ENCODE measurements at places on chromosomes 6 and 20.

DNA sequence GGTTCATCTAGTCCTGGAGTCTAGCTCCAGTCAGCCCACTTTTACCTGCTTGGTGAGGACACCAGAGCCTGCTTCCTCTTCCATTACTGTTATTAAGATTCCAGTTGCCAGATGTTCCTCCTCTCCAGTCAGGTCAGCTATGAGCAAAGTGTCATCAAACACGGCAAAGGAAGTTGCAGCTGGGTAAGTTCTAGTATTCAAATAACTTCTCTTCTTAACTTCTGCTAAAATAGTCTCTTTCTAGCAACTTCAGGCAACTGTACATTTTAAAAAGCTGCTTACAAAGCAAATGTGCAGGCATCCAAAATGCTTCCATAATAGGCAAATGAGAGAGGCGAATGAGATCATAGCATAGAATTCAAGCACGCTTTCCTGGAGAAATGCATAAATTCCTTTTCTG is 18.4 kb upstream of the MRPS18A start:
- DNase-seq: no peak

DNA sequence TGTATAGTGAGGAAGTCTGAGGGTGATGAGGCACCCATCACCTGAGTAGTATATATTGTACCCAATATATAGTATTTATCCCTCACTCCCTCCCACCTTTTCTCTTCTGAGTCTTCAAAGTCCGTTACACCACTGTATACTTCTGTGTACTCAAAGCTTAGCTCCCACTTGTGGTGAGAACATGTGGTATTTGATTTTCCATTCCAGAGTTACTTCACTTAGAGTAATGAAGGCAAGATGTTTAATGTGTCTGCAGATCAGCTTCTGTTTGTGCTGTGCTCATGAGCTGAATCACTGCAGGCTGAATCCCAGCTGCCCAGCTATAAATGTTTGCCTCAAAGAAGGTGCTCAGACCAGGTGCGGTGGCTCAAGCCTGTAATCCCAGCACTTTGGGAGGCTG is 139.3 kb upstream of the FOXA2 start:
- no peak for DNase-seq

DNA sequence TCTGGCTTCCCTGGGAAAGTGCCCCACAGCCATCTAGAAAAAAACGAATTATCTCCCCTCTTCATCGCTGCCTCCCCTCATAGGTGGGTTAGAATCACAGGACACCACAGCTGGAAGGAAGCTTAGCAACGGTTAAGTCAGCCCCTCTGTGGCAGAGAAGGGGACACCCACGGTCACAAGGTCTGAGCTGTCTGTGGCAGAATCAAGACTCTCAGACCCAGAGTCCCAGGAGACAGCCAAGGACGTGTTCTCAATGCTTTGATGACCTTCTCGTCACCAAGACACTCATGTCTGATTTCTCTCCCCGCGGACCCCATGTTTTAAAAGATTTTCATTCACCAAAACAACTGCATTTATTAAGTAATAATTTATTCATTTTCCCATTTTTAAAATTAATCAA is 221.5 kb downstream of the NRN1 start:
- DNase-seq: no peak

GRCh38 chr6:96784650-96785049 is 52.6 kb downstream of the GPR63 start:
- no peak for DNase-seq

- peak; percentile 9 for DNase-seq
Measured at GRCh38 chr20:23340524-23340923, 10.1 kb upstream of the NXT1 start.

Measured in CD4-positive, alpha-beta T cell treated with Interleukin-6 at 100 ng/mL for 8 hours (primary cell).